Left cardiac atrium (tissue), 4 donors: ENCODE measurements at places on chromosomes 1 and 21. TPM values are rescaled to one million over a fixed set of nuclear protein-coding genes. Genes with fewer than 3 reads are reported as not detected.

The CITED4 gene
- total RNA-seq: 22.9 TPM

The OR14K1 gene
- not detected for total RNA-seq

The VHLL gene
- total RNA-seq: not detected

The CCDC27 gene
- not detected for total RNA-seq

The OLIG1 gene
- total RNA-seq: 0.27 TPM

The A3GALT2 gene
- 0.24 TPM for total RNA-seq
